NCI-H69 (cell line): ENCODE measurements at places on chromosomes 7 and 10.
A peak's percentile ranks its signal among the peaks of the same experiment; 100 is the strongest.

DNA sequence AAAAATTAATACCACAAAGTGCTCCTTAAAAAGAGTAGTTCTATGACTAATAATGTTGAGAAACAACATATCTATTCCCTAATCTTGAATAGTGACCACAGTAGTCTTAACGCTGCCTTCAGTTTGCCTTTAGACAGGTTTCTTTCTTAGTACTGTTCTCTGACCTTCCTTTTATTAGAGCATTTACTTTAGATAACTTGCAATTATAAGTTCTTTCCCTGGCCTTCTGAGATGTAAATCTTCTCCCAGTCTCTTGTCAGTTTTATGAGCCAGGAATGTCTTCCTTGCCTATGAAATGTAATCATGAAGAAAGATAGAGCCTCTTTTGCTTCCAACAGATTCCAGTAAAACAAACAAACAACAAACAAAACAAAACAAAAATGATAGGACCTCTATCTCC is 1119.8 kb upstream of the LRRTM3 start:
- DNase-seq = no peak

DNA sequence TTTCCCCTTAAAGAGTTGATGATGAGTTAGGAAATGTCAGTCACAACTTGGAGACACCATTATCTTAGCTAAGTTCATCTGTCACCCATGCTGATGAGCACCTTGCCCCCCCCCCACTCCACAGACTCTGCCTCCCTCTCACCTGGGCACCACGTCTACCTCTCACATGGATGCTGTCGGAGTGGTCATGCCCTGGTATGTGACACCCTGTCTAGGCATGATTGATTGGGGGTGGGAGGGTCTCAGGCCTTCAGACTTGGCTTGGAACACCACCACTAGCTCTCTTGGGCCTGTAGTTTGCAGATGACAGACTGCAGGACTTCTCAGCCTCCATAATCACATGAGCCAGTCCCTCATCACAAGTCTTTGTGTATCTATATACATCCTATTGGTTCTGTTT is 78.0 kb downstream of the WDR37 start:
- DNase-seq = no peak

GRCh38 chr7:77524731-77525130 is 12.4 kb upstream of the PTPN12 start:
- DNase-seq = no peak

DNA sequence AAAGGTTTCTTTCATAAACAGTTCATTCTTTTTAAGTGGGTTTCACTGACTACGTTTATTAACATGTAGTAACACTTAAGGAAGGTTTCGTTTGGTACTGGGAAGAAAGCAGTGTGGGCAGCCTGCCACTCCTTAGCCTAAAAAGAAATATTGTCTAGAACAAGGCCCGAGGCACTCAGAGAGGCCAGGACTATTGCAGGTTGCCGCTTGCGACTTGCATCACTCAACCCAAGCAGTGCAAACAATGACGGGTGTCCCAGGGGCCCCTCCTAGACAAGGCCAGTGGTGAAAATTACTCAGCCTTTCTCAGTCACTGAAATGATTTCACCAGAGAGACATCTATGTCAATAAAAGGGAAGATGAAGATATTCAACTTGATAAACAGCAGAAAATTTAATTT is 243.9 kb downstream of the SNX13 start:
- peak; percentile 76 for DNase-seq

- DNase-seq = peak; percentile 23
Measured at GRCh38 chr7:114508086-114508485, 93.5 kb downstream of the FOXP2 start.

DNA sequence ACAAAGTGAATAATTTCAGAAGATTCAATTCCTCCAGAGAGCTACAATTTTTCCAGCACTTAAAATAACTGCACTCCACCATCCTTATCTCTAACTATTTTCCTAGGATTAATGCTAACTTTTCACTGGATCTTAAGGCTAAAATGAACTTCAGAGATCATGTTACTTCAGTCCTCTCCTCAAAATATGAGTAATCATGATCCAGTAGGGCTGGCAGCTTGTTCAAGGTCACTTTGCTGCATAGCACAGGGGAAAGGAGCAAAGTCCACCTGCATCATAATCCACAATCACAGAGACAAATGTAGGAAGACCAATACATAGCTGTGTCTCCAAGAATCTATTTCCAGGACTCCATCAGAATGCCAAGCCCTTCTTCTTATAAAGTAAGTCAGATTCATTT is 150.3 kb downstream of the LRRTM3 start:
- DNase-seq = no peak

GRCh38 chr7:157905651-157906461 is 569.1 kb downstream of the DNAJB6 start:
- peak; percentile 85 for DNase-seq

- DNase-seq = no peak
Measured at GRCh38 chr7:4175346-4175973, 506.6 kb upstream of the FOXK1 start.

- DNase-seq = peak; percentile 58
Measured at GRCh38 chr7:111113263-111114017, 22.5 kb downstream of the LRRN3 start.

DNA sequence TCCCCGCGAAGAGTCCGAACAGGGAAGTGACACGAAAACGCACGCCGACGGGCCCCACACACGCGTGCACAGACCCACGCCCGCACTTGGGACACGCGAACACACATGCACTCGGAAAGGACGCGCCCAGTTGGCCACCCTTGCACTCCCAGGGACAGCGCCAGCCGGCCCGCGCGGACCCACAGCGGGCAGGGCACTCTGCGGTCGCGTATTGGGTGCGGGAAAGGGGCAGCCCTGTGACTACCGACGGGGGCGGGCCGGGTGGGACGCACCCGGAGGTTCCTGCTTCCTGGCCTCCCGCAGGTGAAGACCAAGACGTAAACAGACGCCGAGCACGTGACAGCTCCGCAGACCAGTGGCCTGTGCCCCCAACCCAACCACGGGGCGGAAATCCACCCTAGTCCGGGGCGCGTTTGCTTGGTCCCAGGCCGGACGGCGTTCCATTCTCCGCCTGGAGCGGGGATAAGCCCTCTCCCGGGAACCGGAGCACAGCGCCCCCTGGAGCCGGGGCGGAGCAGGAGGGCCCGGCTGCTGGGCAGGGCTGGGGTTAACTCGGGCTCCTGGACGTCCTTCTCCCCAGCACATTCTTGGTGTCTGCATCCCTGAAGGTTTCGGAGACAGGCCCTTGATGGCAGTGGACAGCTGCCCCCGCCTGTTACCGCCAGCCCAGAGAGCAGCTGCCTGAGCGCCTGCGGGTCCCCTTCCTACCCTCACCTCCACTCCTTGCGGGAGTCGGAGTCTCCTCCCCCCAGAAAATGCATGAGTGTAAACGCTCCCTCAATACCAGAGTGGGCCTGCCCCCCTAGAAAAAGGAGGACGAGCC is 2.0 kb upstream of the LZTS2 start:
- peak; percentile 82 for DNase-seq

GRCh38 chr10:44567471-44567870 is 182.6 kb upstream of the CXCL12 start:
- DNase-seq = no peak

- no peak for DNase-seq
Measured at GRCh38 chr7:134813663-134814396, 34.4 kb downstream of the CALD1 start.

DNA sequence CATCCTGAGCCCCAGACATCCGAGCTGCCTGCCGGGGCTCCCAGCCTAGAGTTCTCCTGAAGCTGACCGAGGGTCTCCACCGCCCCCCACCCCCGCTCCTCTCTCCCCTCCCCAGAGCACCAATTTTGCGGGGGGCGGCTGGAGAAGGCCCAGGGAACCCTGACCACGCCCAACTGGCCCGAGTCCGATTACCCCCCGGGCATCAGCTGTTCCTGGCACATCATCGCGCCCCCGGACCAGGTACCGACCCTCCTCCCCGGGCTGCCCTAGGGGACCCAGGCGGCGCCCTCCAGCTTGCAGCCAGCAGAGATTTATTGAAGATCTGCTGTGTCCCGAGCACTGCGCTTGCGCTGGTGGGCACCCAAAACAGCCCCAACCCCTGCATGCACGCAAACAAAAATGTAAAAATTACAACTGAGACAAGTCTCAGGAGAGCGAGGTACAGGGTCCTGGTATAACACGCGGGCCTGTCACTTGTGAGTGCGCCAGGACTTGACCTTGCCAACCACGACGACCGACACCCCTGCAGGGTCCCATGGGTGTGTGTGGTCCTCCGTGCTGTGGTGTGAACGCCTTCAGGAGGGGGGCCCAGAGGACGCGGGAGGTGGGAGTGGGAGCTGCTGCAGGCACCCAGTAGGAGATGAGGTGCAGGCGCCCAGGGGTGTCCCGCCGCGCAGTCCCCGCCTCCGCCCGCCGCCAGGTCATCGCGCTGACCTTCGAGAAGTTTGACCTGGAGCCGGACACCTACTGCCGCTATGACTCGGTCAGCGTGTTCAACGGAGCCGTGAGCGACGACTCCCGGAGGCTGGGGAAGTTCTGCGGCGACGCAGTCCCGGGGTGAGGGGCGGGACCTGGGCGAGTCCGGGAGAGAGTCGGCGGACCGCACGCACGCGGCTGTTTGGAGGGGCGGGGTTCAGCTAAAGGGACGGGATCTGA is 3.1 kb downstream of the PCOLCE start:
- DNase-seq = peak; percentile 34

GRCh38 chr7:155893664-155894063 is 81.4 kb upstream of the SHH start:
- no peak for DNase-seq

DNA sequence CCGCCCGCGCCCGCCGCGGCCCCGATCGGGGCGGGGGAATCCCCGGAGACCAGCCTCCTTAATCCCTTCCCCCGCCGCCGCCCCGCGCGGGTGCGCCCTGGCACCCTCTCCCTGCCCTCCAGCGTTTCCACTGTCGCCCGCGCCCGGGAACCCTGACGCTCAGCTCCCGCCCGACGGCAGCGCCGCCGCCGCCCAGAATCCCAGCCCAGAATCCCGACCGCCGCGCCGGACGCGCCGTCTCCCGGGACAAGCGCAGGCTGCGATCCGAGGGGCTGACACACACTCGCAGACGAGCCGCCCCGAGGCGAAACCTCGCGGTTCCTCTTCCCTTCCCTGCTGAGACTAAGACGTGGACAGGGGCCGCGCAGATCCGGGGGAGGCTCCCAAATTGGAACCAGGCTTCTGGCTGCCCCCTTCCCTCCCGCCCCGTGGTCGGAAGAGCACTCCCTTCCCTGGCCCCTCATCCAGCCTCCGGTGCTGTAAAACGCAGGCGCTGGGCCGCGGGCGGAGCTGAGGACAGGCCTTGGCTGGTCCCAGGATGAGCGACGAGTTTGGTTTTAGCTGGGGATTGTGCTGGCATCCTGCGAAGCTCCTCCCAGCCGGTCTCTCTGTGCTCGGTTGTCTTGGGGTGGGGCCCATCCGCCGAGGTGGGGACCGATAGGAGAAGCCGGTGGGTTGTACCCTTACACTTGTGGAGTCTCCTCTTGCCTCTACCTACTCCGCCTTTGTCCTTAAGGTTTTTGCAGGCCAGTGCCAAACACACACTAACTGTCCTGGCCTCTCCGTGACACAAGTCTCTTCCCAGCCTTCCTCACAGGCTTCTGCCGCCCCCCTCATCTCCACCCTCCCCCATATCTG is 1.1 kb downstream of the MARVELD1 start:
- DNase-seq = no peak

- DNase-seq = no peak
Measured at GRCh38 chr7:105766421-105767073, 109.9 kb downstream of the ATXN7L1 start.

DNA sequence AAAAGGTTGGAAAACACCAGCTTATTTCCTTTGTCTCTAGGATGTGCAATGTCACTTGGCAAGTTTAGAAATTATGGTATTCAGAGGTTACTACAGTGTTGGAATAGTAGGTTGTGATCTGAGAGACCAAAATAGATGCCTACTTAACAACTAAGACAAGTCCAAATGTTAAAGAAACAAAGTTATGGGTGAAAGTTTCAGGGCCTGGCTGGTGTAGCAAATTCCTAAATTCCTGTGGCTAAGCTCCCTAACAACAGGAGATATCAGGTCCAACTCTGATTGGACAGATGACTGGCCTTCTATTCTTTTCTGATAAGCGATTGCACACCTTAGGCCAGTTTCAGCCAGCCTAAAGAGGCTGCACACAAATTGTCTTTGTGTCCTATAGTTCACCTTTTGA is 873.5 kb downstream of the REEP3 start:
- no peak for DNase-seq

GRCh38 chr10:132306864-132307751 is 642 bp downstream of the STK32C start:
- peak; percentile 68 for DNase-seq

DNA sequence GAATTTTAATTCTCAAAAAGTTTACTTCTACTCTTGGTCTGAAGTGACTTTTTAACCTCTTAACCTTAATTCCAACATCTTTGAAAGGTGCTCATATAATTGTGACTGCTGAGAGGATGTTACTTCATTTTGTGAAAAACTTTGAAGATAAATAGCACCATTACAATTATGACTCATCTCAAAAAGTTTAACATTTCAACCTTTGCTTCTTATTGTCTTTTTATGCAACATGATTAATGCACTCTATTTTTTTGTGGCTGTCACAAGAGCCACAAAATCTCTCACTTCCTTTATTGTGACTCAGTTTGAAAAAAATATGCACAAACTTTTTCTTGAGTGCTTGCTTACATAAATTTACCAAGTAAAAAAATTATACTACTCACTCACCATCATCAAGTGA is 383.1 kb downstream of the LRRTM3 start:
- no peak for DNase-seq

DNA sequence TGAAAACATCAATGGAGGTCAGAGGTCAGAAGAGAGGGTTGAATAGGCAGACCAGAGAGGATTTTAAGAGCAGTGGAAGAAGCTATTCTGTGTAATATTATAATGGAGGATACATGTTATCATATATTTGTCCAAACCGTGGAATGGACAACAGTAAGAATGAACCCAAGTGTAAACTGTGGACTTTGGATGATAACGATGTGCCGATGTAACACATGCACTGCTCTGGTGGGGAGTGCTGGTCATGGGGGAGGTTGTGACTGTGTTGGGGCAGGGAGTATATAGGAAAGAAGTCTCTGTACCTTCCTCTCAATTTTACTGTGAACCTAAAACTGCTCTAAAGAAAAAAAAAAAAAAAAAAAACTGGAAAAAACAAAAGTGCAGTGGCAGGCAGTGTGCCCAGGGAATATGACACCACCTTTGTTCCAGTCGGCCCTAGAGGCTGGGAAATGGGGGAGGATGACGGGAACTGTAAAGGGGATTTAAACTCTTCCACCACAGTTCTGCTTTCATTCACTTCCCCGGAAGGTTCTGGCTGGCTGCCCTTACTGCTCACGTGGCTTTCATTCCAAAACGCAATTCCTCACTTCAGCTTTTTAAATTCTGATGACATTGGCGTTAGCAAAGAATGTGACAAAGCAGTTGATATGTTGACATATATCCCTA is 113.7 kb upstream of the ANKRD1 start:
- DNase-seq = peak; percentile 1

DNA sequence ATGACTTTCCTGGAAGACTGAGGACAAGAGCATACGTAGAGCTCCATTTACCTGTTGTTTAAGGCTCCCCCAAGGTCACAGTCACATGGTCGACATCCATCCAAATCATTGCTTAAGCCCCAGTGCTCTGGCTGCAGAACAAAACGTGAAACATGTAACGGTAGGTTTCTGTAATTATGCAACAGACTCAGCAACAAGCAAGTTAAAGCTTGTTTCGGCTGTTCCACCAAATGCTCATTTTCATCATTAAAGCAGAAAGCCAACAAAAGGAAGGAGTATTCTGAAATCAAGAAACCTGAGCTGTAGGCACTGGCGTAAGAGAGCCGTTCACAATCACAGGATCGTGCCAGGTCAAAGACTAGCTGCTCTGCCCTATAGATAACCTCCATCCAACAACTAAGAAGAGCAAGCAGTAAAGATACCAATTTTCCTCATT is 30.0 kb downstream of the LAMB1 start:
- DNase-seq = no peak
